ENCODE measurements at places on chromosomes 2 and 18.
A peak's percentile ranks its signal among the peaks of the same experiment; 100 is the strongest.

GRCh38 chr2:64119369-64119768 is 24.9 kb downstream of the PELI1 start:
- DNase-seq, result no peak

DNA sequence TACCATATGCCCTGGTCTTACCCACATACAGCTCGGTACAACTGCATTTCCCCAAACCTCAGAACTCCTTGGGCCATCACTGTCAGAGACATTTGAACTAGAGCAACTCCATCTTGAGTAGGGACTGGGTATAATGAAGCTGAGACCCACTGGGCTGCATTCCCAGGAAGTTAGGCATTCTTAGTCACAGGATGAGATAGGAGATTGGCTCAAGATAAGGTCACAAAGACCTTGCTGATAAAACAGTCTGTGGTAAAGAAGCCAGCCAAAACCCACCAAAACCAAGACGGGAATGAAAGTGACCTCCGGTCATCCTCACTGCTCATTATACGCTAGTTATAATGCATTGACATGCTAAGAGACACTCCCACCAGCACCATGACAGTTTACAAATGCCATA is 131.3 kb downstream of the PIK3C3 start:
- no peak for DNase-seq

DNA sequence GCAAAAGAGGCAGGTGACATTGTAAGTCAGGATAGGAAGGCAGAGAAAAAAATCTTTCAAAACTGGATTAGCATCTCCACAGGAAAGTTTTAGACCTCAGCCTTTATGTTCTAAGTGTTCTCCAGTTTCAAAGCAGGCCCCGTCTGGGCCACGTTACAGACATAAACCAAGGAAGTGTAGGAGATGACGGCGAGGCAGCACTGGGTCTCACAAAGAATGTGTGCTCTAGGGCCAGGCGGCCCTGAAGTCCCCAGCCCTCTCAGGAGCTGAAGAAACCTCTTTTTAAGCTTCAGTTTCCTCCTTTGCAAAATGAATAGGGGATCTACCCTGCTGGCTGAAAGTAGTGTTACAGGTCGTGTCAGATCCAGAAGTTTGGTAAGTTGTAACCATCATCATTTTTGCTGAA is 81.7 kb downstream of the SPRED2 start:
- DNase-seq, result peak; percentile 62

DNA sequence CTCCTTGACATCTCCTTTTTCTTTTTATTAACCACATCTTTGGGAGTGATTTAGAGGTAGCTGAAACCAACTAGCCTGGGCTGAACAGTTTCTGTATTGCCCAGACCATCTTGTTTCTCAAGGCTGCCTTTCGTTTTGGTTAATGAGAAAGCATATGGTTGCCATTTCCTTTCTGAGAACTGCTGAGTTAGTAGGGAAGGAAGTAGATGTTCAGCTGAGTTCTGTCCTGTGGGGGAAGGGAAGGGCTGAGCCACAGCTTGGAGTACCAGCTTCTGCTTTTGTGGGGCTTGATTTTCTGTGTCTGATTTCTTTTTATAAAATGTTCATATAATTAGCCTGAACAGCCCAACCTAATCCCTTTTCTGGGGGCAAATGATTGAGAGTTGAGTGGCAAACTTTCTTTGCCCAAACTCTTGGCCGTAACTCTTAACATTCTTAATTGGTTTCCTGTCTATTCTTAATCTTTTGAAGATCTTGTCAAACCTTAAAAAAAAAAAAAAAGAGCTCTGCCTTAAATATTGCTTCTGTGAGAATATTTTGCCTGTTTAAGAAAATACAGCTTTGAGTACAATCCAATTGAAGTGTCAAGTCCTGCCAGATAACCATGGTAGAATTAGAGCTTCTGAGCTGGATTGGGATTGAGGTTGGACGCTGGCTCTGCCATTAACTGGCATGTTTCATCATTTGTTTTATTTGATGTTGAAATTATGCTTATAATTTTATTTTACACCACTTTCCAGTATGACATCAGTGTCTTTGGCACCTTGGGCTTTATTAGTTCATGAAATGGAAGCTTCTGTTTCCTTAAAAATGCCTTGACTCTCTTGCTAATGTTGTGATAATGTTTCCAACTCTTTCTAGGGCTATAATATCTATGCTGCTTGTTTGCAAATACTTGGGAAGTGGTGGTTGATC is 1.9 kb upstream of the NABP1 start:
- DNase-seq, result peak; percentile 56

DNA sequence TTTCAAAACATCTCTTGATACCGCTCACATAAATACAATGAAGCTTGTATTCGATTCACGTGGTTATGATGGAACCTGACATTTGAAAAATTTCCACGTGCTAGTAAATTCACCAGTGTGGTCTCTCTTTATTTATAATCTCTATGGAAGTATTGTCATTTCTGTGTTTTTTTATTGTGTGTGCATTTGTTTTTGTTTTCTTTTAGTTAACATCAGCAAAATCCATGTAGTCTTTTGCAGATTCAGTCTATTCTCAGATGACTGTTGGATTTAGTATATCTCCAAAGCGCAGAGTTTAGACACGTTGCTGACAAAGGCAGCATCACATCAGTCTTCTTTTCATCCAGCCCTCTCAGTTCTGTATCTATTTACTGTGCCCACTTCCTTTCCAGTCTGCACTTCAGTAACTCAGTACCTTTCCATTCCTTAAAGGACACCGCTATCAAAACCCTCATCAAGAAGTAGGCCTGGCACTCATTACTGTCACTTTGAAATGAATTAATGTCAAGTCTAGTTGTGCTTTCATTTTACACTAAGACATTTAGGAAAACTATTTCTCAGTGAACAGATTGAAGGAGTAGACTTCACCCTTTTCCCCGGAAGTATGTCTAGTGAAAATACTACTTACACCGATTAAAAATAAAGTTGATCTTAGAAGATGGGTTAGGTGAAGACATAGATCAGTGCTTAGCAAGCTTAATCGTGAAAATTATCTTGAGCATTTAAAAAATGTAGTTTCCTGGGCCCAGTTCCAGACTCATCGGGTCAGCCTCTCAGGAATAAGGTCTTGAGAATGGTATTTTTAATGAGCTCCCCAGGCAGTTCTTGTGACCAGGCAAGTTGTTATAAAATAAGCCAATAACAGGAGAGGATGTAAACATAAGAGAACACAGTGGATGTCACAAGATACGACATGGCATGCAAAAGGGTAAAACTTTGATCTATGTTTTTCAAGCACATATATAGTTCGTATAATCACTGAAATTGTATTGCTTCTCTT is 506.8 kb upstream of the ZEB2 start:
- no peak for DNase-seq

GRCh38 chr2:134788417-134788816 is 50.0 kb upstream of the ACMSD start:
- no peak for DNase-seq

DNA sequence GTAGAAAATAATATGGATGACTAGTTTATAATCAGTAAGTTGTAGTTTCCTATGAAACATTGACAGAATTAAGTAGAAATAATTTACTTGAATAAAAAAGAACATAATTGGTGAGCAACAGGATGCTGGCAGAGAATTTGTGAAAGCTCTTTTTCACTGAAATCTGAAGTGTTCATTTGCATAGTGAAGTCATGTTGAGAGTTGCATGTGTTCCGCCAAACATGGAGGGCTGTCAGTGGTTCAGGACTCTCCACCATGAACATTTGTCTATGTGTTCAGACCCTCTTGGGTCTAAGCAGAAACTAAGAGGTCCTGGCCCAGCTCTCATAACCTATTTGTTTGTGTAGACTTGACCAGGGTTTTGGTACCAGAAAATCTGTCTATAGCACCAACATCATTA is 182.5 kb upstream of the LINC00305 start:
- DNase-seq, result no peak

GRCh38 chr2:52933878-52934277 is 833.7 kb upstream of the CHAC2 start:
- no peak for DNase-seq

- DNase-seq, result no peak
These were observed 173.3 kb upstream of the ERBB4 start for GRCh38 chr2:212711856-212712255.

DNA sequence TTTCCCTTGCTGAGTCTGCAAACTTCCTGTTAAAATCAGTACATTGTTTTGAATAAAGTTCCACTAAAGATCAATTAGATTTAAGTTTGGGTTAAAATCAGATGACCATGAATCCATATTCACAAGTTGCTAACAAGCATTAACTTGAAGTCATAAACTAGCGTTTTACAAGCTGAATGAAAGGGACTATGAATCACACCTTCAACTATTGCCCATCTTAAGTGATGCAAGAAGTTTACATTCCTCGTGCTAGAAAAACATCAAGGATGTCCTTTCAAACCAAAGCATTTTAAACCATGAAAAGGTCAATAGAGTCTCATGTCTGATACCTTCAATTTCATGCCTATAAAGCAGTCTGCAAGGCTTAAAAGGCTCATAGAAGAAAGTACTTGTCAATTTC is 257.2 kb upstream of the SYT4 start:
- DNase-seq, result no peak

DNA sequence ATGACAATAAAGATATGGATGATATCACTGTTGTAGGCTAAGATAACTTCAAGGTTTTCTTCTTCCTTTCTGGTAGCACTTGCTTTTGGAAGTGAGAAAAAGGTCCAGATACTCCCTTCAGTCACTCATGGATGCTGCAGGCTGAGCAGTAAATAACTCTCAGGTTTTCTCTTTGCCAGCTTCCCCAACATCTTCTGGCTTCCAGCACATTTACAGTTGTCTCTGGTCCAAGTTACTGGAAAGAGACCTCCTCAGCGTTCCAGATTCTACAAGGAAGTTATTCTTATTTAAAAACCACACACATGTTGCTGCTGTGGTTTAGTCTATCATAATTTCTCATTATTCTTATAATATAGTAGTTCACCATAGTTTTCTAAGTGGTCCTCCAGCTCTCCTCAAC is 383.4 kb downstream of the PLCL1 start:
- no peak for DNase-seq

DNA sequence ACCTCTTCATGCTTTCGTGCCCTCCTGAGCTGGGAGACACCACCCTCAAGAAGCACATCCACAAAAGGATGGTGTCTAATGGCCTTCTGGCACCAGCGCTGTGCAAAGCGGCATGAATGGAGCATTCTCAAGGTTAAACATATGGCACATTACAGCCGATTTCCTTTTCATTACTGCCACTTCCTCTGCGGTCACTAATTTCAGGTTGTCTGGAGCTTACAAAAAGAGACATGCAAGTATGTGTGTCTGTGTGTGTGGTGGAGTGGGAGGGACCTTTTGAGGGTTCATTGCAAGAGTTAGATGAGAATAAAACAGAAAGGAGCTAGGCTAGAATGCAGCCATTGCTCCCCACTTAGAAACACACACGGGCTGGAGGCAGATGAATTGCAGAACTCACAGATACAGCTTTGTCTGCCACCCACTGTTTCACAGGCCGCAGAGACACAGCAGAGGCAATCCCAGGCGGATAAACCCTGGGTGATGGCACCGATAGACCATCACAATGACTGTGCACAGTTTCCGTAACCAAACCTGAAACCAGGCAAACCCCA is 76.0 kb downstream of the TGIF1 start:
- no peak for DNase-seq

GRCh38 chr2:37800176-37800858 is 124.8 kb upstream of the RMDN2 start:
- no peak for DNase-seq

Data from kidney (tissue), 22 donors.